ENCODE measurements at places on chromosomes 5 and 9. TPM values are rescaled to one million over a fixed set of nuclear protein-coding genes. Genes with fewer than 3 reads are reported as not detected.

IL13 gene
- not detected for total RNA-seq

KIF20A gene
- 0.34 TPM for total RNA-seq

NR5A1 gene
- not detected for total RNA-seq

PCA3 gene
- total RNA-seq = not detected

BTNL3 gene
- total RNA-seq = not detected

LHX6 gene
- 0.34 TPM for total RNA-seq

ARID3C gene
- 0.50 TPM for total RNA-seq

IFNA13 gene
- not detected for total RNA-seq

Data from nasal cavity respiratory epithelium epithelial cell of viscerocranial mucosa (primary cell).